Activated CD4-positive, alpha-beta memory T cell treated with anti-CD3 and anti-CD28 coated beads for 36 hours (primary cell): ENCODE measurements at places on chromosomes 5 and 9.

- peak; percentile 67 for DNase-seq
Observed at GRCh38 chr5:142145106-142145900, 36.7 kb downstream of the NDFIP1 start.

- DNase-seq = no peak
Observed at GRCh38 chr9:98790134-98790841, 6.1 kb downstream of the ANKS6 start.

GRCh38 chr5:91641730-91642350 is 258.7 kb upstream of the ARRDC3 start:
- DNase-seq = no peak

DNA sequence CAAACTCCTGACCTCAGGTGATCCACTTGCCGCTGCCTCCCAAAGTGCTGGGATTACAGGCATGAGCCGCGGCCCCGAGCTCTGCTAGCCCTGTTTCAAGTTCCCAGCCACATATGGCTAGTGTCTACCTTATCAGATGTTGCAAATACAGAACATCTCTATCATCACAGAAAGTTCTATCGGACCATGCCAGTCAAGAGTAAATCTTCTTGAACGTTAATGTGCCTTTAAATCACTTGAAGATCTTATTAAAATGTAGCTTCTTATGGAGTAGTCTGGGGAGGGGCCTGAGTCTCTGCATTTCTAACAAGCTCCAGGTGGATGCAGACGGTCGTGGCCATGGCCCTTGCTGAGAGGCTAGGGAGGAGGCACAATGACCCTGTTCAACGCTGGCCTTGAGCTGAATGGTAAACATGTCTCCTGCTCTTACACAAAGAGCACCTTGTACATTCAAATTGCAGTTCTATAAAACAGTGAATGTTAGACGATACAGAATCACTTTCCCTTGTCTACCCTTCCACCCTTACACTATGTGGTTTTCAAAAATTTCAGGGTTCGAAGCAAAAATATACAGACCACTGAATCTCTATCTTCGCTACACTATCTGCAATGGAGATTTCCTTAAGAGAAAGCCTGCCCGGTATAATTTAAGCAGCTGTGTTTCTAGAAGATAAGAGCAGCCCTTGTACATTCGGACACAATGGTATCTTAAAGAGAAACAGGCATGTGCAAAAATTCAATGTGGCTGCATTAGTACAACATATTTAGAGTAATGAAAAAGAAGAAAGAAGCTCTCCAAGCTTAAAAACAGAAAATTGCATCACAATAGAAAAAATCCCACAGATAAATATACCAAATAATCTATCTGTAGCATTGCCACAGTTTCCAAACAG is 114.1 kb downstream of the FRMD3 start:
- no peak for DNase-seq

DNA sequence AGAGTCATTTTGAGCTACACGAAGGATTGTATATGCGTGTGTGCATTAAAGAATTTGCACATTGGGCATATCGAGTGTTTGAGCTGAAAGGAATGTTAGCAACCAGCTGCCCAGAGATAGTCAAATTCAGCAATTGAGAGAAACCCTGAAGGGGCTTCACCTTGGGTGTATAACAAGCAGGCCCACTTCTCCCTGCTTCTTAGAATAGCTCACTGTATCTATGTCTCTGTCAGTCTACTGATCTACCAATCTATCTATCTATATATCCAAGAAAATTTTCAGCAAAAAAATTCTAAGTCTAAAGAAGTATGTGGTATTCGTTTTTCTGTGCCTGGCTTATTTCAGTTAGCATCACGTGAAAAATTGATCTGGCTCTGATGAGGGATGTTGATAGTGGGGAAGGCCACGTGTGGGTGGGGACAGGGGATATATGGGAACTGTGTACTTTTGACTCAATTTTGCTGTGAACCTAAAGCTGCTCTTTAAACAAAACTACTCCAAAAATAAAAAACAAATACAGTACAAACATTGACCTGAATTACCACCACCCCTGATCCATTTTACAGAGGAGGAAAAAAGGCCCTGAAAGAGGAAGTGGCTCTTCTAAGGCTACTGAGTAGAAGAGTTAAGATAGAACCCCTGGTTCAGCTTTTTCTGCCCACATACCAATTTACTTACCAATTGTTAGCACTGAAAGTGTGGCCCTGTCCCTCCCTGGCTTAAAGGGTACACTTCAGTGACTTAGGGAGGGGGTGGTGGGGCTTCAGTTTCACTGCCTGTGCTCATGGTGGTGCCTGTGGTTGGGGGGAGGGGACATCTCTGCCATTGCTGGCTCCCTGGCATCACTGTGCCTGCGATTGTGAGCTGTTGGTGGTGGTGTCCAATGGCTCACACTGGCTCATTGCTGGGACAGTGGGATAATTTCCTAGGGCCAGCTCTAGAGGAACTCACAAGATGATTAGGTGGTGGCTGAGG is 141.8 kb downstream of the DOCK2 start:
- peak; percentile 20 for DNase-seq

DNA sequence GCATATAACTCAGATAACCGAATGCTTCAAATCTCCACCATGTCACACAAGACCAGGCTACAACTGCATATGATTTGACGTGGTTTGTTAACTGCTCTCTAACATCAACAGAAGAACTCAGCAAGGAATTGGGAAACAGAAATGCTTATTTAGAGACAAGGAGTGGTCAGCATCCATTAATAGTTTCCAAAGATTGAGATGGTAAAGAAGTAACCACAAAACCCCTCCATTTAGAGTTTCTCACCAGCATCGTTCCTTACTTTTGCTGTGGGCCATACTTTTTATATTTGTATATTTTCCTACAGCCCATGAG is 25.2 kb downstream of the DPYSL3 start:
- no peak for DNase-seq

DNA sequence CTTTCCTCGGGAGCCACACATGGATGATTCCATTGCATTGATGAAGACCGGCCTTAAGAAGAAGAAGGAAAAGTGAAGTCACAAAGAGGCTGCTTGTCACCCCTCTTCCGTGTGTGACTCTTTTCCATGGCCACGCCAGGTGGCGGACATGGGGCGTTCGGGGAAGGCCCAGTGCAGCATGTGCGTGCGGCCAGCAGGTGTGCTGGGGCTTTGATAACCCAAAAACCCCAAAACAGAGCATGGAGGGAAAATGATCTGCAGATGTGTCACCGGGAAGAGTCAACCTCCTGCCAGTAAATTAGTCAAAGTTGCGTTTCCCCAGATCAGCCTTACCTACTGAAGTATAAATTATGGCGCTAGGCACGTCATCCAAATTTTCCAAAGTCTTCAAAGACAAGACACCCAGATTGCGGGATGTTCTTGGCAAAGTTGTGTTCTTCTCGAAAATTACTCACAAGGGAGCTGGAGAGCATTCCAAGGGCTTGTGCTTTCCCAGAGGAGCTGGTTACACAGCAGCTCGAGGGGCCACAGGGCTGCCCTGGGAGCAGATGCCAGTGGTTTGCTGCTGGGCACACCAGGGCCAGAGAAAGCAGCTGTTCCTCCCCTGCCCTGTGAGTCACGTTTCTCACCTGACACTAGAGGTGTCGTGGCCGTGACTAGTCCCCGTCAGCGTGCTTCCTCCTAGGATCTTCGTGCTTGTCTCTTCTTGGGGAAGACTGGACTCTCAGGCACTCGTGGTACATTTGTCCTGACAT is 53.9 kb downstream of the IRX2 start:
- DNase-seq = no peak

- no peak for DNase-seq
Observed at GRCh38 chr5:15694696-15695214, 194.8 kb downstream of the FBXL7 start.

DNA sequence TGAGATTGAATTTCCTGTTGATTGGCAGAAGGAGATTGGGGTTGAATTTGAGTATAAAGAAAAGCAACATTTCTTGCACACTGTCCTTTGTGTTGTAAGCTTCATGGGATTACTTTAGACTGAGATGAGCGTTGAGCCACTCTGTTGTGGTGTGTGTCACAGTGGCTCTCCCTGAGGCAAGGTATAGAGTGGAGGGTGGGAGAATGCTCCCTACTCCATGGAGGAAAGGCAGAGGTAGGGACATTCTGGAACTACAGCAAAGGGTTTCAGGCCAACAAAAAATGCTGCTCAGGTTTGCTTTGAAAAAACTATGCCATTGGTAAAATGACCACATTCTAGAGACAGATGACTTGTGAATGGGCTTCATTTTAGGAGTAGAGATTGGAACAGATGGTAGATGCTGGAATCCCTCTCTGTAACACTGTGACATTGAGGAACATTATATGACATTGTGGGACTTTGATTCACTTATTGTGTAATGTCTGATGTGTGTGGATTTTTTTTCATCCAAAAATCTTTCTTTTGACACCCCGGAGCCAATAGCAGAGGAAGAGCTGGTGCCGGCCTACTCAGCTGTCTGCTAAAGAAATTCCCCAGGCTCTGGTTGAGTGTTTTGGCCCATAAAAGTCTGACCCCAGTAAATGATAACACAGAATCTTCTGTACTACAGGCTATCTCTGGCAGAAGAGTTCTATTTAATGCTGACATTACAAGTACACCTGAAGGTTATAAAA is 6.2 kb upstream of the CEP120 start:
- no peak for DNase-seq

GRCh38 chr5:135309391-135310327 is 89.4 kb downstream of the MACROH2A1 start:
- peak; percentile 27 for DNase-seq

GRCh38 chr5:75567710-75568109 is 43.5 kb upstream of the ANKDD1B start:
- peak; percentile 33 for DNase-seq

- DNase-seq = no peak
Observed at GRCh38 chr5:157827423-157827822, 31.5 kb downstream of the CLINT1 start.

- DNase-seq = no peak
Observed at GRCh38 chr9:2559192-2560152, 62.1 kb upstream of the VLDLR start.

DNA sequence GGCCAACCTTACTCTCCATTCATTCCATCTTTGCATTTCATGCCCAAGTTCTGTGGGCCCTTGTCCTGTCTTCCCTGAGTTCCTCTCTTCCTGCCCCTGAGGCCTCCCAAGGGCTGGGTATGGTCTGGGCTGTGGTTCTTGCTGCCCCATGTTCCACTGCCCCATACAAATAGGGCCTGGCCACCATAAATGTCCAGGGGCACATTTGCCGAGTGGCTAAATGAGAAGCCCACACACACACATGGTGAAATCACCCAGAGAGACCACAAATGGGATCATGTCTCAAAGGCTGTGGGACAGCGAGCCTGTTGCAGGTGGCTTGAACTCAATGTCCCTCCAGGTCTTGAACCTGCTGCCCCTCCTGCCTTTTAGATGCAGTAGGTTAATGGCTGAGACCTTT is 1.2 kb downstream of the TIFAB start:
- DNase-seq = no peak

- DNase-seq = no peak
Observed at GRCh38 chr9:6133346-6134063, 82.1 kb upstream of the IL33 start.

DNA sequence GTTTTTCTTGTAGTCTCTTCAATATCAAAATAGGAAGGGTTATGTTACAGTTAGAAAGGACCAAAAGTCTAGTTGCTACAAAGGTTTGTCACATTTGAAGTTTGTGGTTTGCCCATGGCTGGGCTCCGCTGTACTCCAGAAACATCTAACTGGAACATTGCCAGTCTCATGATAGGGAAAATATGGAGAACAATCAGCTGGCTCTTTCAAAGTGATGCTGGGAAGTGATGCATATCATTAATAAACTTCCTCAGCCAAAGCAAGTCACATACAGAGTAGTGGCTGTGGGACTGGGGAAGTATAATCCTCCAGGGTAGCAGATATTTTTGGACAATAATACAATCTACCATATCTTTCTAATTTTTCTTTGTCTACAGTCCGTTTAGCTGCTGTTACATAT is 8.8 kb downstream of the BTF3 start:
- DNase-seq = no peak

DNA sequence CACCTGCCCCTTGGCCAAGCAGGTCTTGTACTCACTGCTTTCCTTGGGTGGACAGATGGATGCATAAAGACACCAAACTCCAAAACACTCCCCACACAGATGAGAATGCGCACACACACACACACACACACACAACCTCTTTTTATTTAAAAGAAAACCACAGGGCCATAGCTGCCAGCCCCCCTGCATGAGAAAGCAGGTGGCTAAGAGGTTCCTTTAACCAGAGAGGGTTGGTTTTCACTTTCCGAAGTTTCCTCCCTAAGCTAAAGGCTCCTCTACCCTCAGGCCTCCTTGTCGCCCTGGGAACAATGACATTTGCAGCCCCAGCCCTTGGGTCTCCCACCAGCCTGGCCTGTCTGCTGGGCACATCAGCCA is 11.1 kb downstream of the NR5A1 start:
- DNase-seq = no peak

- no peak for DNase-seq
Observed at GRCh38 chr9:105254226-105254625, 9.8 kb downstream of the SLC44A1 start.

DNA sequence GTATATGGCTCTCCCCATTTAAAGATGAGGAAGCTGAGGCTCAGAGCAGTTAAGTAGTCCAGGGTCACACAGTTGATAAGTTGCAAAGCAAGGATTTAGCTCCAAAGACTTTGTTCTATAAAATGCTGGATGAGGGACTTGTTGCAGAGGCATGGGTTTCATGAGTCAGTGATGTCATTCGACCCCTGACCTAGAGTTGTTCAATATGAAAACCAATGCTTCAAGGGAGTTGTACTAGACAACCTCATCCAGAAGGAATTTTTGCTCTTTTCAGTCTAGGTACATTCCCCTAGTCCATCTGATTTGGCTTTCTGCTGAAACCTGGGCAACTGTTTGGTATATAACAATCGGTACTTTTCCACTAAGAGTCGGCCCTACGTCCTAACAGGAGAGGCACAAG is 550.4 kb downstream of the EBF1 start:
- no peak for DNase-seq

- DNase-seq = no peak
Observed at GRCh38 chr9:72193478-72193881, 44.2 kb downstream of the GDA start.

DNA sequence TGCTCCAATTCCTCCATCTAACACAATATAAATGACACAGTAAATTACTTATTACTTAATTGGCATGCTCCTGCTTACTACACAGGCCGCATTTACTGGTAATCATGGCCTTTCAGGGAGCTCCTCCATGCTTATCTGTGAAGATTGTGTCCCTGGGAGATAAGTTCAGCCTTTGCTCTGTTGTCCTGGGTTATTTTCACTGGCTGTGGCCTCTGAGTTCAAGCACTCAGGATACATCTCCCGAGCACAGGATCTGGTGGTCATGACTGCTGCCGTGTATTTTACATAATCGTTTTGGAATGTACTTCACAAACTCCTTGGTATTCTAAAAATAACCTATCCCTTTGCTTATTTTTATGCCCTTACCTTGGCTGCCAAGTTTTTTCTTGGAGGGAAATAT is 215.7 kb downstream of the ICE1 start:
- no peak for DNase-seq

DNA sequence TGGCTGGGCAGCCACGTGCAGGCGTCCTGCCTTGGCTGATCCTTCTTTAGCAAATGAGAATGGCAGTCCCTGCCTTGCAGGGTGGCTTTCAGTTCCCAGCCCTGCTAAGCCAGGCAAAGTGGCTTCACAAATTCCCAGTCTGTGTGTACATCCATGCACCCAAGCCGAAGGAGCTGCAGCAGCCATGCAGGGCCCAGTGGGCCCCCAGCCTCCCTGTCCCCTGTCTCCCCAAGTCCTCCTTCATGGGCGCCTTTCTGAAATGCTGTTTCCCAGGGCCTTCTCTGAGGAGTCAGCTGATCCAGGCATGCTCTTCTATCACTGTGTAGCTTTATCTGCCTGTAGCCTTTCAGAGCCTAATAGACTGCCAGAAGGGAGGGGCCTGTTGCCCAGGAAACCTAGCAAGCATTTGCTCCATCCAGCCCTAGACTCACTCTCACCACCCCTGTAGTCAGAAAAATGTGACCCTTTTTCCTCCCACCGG is 47.4 kb upstream of the SHC3 start:
- no peak for DNase-seq
